GM03348 (cell line): ENCODE measurements at places on chromosomes 2 and 18.

GRCh38 chr2:127527001-127527804, 914 bp upstream of the IWS1 start:
- DNase-seq, result no peak

GRCh38 chr2:239866350-239866749, 158.8 kb downstream of the NDUFA10 start:
- no peak for DNase-seq

- peak; percentile 18 for DNase-seq
Measured at GRCh38 chr18:45243340-45244110, 371.8 kb upstream of the SLC14A2 start.

- DNase-seq, result no peak
Measured at GRCh38 chr2:167293172-167293781, 405.0 kb downstream of the XIRP2 start.

GRCh38 chr2:7025082-7025481, 107.9 kb downstream of the RNF144A start:
- no peak for DNase-seq

GRCh38 chr2:10891390-10891789, 20.3 kb upstream of the KCNF1 start:
- no peak for DNase-seq
